Suppressor macrophage treated with lipopolysaccharide for 1 hour (primary cell): ENCODE measurements at places on chromosomes 16 and 17.

DNA sequence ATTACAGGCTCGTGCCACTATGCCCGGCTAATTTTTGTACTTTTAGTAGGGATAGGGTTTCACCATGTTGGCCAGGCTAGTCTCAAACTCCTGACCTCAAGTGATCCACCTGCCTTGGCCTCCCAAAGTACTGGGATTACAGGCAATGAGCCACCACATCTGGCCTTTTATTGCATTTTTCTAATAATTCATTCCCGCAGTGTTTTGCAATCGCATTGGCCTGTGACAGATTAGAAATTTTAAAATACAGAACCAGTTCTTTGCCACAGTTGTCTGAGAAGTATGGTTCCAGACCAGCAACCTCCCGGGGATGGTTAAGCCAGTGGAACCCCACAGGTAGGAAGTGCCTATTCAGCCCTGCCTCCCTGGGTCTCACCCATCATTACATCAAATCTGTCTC, 3.2 kb upstream of the CRHR1 start:
- DNase-seq = no peak

DNA sequence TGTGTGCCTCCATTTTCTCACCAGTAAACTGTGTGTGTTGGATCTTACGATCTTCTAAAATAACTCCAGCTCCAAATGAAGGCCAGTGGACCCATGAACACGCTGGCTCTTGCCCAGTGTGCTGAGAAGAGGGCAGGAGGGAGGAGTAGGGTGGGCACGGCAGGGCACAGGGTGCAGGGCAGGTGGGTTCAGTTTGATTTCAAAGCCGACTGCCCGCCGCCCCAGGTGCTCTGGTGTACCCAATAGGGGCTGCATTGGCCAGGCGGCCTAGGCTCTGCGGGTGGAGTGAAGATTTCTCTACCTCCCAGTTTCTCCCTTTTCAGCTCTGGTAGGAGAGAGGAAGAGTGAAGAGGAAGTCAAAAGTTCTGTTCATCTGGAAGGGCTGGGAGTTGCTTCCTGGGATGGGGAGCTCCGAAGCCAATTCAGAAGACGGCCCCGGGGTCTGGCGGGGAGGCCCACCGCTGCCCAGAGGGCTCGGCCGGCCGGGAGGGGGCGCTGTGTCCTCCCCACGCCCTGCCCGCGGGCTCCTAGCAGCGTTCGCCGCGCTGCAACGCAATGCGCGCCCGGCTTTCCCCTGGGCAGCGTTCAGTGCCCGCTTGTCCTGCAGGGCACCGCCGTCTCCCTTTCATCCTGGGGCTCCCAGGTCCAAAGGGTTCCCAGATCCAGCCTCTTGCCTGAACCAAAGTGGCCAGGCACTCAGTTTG, 1.1 kb upstream of the CRHR1 start:
- DNase-seq = peak; percentile 22

GRCh38 chr16:23700509-23700908, 12.5 kb downstream of the ERN2 start:
- no peak for DNase-seq

DNA sequence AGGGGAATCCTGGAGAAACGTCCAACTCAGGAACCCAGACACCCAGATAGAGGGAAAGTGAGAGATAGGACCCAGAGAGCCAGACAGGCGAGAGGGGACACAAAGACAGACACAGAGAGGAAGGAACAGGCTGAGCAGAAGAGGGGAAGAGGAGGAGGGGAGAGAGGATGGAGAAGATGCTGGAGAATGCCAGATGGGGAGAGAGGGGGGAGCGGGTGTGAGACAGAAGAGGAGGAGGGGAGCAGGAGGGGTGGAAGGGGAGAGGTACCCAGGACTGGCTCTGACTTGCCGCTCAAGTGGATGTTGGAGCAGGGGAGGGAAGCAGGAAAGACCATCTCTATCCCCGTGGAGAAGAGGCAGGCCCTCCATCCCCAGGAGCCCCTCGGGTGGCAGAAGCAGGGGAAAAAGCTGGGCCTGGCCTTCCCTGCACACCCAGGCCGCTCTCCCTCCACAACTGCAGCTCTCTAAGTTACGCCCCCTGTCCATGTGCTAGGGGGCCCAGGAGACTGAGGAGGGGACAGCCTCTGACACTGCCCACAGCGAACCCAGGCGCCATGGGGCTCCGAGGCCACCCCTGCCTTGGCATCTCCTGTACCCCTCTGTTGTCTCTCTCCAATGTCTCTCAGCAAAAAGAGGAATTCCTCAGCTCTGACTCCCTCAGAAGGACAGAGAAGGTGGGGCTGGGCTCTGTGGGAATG, 4.8 kb downstream of the PPP1R9B start:
- no peak for DNase-seq

- no peak for DNase-seq
Measured at GRCh38 chr17:72989074-72989610, 103.3 kb downstream of the SLC39A11 start.

DNA sequence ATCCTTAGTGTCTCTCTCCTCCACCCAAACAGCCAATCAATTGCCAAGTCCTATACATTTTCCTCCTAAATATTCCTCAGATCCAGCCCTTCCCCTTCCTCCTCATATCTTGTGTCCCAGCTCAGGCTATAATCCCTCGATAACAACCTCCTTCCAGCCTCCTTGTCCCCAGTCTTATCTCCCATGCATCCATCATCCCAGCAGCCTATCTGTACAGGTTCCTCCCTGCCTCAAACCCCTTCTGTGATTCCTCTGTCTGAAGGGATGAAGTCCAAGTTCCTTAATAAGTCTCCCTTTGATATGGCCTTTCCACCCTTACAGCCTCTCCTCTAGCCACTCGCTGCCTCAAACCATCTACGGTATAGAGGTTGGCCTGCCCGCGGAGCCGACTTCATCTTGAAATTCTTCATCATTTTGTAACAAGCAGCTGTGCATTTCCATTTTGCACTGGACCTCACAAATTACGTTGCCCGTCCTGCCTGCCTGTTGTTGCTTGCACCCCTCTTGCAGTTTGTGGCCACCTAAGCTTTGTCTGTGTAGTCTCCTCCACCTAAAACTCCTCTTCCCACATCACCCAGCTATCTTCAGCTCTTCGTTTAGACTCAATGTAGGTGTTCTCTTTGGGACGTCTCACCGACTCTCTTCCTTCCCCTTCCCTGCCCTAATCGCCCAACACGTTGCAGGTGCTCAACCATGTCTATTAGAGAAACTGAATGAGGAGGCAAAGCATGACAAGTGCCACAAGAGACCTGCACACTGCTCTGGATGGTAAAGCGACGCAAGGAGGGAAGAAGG, 786 bp upstream of the CDK5RAP3 start:
- no peak for DNase-seq

GRCh38 chr17:31907342-31907962, 5.9 kb upstream of the UTP6 start:
- DNase-seq = no peak

GRCh38 chr16:57113042-57113453, 20.7 kb downstream of the CPNE2 start:
- no peak for DNase-seq

GRCh38 chr17:20930081-20930760, 112.6 kb downstream of the USP22 start:
- DNase-seq = no peak

GRCh38 chr17:41199421-41200078, 9.9 kb downstream of the KRTAP9-1 start:
- no peak for DNase-seq

DNA sequence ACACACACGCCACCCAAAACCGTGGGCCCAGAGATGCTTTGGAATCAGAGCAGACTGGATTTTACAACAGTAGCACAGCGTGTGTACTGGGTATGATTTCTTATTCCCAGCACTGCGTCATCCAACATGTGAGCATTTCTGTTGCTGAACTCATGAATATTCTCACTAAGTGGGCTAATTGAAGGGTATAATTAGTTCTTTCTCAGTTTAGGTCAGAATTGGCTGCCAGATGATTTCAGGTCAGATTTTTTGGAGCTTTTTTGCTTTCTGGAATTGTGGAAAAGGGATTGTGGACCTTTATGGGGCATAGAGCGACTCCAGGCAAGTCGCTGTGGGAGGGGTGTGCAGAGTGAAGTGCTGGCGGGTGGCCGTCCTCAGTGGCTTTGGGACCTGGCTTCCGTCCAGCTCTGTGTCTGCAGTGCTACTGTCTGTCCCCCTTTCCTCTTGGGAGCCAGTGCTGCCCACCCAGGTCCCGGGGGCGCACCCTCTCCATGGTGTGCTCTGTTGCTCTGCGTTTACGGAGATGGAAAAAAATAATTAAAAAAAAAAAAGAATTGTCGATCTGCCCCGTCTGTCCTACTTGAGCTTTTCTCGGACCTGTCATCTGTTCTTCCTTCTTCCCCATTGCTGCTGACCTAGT, 25.0 kb downstream of the FOXK2 start:
- DNase-seq = no peak

DNA sequence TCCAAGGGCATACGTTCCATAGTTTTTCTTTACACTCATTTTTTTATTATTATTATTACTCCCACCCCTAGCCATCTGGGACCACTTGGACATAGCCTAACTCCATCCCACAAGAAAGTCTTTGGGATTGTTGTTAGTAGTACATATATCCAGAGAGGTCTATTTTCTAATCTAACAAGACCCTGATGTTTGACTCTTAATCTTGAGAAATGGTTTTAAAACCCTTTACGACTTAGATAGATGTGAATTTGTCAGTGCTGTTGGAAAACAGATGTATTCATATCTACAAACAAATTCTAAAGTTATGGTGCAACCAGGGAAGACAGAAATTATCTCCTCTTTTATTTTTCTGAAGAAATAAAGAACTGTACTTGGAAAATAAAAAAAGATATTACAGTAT, 197.8 kb downstream of the CDH11 start:
- no peak for DNase-seq

DNA sequence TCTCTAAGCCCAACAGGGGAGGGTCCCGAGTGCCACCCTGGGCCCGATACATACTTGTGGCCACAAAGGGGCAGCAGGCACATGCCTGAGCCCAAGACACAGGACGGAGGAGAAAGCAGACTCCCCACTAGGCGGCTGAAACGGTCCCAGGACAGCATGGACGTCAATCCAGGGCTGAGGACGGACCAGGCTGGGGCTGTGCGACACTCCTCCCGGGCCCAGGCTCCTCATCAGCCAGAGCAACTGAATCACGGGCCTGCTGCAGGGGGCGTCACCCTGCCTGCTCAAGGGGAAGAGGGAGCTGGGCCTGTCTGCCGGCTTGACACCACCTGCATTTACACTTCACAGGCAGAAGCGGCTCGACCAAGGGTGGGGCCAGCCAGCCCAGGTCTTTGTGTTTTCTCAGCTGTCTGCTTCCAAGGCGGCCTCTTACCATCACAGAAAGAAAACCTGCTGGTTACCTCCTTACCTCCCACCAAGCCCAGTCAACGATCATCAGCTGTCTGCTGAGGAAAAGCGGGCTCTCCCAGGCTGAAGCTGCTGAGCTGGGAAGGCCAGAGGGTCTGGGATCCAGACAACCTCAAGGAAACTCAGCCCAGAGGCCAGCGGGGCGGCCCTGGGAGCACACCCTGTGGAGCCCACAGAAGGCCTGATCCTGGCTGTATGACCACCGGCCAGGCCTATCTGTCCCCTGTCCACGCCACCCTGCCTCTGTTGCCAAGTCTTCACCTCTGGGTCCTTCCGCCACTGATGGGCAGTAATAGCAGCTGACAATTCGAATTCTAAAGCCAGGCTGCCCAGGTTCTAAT, 26.4 kb downstream of the KIFC3 start:
- DNase-seq = no peak

DNA sequence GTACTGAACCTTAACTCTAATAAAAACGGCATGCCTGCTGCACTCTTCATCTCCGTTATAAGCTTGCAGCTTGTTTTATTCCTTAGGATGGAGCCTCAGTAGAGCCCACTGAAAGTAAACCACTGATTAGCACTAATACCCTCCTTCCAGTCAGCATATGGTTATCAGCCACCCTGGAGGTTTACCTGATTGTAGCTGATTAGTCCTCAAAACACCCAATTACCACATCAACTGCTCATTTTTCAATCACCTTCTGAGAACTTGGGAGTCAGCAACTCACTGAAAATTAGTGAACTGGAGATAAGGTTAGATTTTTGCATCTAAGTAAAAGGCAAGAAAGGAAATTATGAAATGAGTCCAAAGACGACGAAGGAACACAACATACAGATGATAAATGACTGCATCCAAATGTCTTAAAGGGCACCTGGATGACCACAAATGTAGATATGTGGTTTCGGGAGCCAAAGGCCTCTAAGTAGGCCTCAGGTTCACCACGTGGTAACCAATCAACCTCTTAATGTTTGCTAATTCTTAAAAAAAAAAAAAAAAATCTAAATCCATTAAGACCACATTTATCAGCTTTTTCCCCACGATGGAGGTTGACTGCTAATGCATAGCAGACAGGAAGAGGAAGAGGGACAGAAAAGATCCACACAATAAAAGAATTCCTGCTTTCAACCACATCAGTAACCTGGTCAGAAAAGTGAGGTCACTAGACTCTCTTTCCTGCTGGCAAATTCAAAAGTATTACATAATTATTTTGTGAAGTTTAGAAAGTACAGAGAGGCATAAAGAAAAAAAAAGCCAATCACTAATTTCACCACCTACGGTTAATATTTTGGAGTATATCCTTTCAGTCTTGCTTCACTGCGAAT, 28.0 kb downstream of the DCUN1D3 start:
- DNase-seq = no peak

GRCh38 chr17:63399856-63400255, 46.2 kb downstream of the CYB561 start:
- DNase-seq = no peak

- peak; percentile 56 for DNase-seq
Measured at GRCh38 chr17:74430706-74431567, 951 bp upstream of the GPRC5C start.

DNA sequence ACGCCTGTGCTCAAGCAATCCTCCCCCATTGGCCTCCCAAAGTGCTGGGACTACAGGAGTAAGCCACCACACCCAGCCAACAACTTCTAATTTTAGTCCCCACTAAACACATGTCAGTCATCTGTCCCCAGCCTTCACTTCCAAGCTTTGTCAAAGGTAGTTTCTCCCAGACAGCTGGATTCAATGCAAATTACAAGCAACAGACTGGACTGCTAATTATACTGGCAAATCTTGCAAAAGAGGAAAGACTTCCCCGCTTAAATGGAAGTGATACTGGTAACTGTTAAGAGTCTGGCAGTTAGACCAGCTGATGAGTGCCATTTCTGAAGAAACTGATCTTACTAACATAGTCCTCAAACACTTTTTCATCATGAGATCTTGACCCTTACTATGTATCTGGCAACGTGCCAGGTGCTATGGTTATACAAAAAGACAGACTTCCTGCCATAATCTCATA, 8.2 kb upstream of the GGA2 start:
- DNase-seq = peak; percentile 82

- DNase-seq = no peak
Measured at GRCh38 chr17:20085283-20085845, 76.2 kb downstream of the SPECC1 start.

- DNase-seq = no peak
Measured at GRCh38 chr17:21143695-21144094, 16.9 kb downstream of the DHRS7B start.

- peak; percentile 10 for DNase-seq
Measured at GRCh38 chr17:17921192-17922069, 50.8 kb downstream of the TOM1L2 start.

DNA sequence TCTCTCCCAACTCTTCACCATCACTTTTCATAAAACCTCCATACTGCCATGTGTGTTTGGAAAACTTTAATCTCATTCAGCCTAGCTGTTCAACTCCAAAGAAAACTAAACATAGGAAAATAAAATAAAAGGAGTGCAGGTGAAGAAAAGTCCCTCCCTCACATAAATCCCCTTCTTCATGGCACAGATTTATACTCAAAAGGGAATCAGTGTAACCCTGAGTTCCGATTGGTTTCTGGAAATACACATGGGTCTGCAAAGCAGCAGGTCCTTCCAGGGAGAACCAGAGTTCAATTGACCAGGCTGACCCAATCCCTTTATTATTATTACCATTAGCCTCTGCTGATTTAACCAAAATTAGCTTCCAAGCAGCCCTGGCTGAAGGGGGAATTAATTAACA, 8.9 kb upstream of the HOXB2 start:
- DNase-seq = no peak

GRCh38 chr16:3017794-3018506, at the start of gene CLDN6:
CLDN6 (minus strand) TSS chr16:3018183; CDS start chr16:3016021, 2,162 bp downstream.
- DNase-seq = peak; percentile 48
